Stimulated activated CD4-positive, alpha-beta T cell treated with anti-CD3 and anti-CD28 coated beads, Interleukin-1b, Interleukin-23, amount 100 ng/mL, for 48 hours (primary cell): ENCODE measurements at places on chromosomes 6 and 20.

GRCh38 chr6:15101130-15101529 is 144.7 kb upstream of the JARID2 start:
- DNase-seq: no peak

DNA sequence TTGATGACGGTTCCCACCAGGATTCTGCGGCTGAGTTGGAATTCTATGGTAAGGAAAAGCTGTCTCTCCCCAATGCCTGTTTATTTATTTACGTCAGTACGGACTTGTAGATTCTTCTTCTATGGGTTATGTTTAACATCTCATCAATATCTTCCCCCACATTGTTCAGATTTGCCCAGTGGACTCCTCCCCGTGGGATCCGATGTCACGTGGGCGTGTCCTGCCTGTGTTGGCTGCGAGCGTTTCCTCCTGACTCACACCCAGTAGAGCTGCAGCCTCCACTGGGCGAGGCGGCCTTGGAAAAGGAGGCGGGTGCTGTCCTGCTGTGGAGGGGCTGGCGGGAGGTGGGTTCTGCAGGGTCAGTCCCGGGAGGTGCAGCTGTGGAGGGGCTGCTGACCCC is 46.8 kb upstream of the SLCO4A1 start:
- DNase-seq: no peak

DNA sequence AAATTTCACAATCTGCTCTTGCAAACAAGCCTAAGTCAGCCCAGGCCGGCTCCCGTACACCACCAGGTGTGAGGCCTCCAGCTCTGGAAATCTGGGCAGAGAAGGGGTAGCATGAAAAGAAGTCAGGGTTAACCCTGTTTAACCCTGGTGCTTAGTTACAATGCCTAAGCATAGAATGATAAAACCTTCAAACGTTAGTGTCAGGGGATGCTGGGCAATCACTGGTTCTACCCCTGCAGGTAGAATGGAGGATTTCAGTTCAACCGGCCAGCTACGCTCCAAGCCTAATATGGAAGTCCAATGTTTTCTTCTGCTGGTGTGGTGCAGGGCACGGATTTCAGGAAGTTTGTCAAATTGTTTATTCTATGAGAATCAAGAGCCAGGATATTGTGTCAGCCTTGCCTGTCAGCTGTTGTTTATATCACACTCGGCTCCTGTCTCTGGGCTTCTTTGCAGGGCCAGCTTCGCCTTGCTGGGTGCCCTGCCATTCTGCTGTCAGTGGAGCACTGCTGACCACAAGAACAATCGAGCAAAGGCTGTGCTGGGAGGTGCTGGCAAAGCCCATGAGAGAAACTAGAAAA is 20.2 kb upstream of the CD93 start:
- DNase-seq: no peak

- DNase-seq: no peak
These were observed 102.2 kb upstream of the SASH1 start for GRCh38 chr6:148240461-148240840.

DNA sequence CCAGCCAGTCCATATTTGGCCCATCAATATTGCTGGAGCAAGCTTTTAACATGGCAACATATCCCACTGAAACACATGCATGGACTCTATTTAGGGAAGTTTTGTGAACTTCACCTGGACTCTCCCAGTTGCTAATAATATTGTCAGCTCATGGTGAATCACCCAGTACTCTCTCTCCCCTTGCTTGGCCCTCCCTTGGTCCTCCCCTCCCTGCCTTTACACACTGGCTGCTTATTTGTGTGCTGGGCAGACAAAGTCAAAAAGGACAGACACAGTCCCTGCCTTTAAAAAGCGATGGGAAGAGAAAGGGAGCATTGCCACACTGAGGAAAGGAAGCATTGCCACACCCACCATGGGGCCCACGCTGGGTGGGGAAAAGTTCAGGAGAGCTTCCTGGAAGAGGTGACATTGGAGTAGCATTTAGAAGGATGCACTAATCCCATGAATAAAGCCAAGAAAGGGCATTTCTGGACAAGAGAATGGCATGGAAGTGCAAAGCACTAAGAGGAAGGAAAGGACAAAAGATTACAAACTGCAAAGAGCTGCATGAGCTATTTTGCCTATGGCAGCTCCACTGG is 143.4 kb upstream of the EXOC2 start:
- no peak for DNase-seq

DNA sequence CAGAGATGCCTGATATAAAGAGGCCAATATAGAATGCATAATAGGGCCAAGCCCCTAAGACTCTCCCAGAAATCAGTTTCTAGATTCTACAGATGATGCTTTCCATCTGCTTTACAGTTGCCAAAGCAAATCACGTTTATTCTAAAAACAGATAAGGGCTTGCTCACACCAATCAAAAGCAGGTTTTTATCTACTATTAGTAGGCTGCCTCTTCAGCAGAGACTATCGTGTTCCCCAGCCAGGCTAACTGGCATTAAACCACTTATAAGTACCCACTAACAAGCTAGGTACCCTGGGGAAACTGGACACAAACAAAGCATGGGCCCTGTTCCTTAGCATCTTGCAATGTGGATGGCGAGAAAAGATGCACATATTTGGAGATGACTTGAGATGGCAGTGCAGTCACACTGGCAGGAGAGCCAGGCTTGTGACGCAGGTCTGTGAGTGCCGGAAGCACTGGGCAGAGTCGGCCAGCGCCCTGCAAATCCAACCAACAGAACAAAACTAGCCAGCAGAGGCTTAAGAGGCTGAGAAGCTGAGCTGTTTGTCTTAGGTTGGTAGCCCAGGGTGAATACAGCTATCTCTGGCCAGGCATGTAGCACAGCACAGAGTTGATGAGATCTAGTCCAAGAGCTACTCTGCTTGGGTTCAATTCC is 73.4 kb downstream of the GFOD1 start:
- peak; percentile 33 for DNase-seq

GRCh38 chr20:22711971-22712755 is 127.8 kb upstream of the FOXA2 start:
- DNase-seq: no peak

DNA sequence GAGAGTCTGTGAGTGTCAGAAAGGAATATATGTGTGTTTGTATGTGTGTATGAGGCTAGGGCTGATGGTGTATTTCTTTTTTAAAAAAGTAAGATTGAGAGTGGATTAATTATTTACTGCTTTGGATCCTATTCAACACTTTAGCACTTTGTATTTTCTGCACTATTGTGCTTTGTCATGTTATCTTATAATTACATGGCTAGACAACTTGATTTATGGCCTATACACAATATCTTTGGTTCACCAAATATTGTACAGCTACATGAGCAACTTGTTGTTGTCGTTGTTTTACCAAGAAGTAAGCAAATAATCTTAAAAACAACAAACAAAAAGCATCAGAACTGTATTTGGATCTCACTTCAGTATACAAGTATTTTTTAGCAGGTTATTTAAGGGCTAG is 84.6 kb upstream of the TBX18 start:
- DNase-seq: no peak

DNA sequence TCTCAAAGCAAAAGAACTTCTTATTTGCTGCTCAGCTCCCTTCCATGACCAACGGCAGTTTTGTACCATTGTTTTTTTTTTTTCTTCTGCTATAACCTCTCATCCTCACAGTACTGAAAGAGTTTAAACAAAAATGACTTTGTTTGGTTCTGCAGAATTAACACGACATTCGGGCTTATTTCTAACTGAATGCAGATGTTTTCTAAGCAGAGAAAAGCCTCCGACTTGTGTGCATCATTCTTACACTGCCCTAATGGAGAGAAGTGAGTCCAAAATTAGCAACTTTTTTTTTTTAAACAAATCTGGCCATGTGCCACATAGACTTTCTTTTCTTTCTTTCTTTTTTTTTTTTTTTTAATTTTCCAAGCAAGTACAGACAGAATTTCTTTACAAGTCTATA is 382.7 kb downstream of the HDGFL1 start:
- no peak for DNase-seq

DNA sequence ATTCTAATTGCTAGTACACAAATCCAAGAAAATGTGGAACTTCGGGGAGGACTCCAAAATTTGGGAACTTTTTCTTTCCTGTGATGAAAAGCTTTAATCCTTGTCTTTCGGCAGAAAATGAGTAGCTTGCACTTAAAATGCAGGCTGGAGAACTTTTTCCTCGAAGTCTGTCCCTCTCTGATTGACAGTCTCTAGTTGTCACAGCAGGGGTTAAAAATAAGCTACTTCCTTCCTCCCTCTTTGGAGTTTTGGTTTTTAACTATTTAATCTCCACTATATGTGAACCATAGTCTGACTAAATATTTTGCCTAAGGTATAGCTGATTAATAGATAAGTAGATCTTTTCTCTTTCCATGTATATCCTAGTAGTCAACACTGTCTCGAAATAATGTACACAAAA is 66.8 kb upstream of the MBOAT1 start:
- no peak for DNase-seq

GRCh38 chr6:105898286-105898685 is 187.8 kb upstream of the PRDM1 start:
- peak; percentile 48 for DNase-seq

DNA sequence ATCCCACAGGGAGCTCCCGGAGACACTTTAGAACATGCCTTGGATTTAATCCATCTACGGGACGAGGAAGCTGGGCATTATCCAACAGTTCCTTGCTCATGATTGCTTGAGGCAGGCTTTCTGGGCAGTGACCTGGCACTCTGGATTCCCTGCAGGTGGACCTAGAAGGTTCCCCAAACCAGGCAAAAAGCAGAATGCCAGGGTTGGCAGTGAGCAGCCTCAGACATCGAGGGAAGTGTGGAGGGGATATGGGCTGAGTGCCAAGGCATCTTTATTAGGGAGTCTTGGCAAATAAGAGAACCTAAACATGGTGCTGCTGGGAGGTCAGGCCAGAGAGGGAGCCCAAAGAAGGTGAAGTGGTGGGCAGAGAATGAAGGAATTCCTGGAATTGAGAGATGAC is 158.5 kb downstream of the CD83 start:
- no peak for DNase-seq

DNA sequence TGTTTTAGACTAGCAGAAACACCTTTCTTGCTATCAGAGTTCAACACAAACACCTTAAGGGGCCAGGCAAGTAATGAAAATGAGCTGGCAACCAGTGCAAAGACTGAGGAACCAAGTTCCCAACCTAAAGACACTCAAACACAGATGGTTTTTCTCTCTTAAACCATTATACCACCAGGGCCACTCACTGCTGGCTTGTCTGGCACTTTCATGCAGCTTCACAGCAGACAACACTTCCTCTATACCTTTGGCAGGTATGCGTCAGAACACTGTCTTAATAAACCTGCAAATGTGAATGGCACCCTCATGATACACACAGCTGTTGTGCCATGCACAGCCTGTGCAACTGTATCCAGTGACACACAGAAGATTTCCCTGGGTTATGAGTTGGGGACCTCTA is 41.6 kb downstream of the NFATC2 start:
- peak; percentile 47 for DNase-seq

DNA sequence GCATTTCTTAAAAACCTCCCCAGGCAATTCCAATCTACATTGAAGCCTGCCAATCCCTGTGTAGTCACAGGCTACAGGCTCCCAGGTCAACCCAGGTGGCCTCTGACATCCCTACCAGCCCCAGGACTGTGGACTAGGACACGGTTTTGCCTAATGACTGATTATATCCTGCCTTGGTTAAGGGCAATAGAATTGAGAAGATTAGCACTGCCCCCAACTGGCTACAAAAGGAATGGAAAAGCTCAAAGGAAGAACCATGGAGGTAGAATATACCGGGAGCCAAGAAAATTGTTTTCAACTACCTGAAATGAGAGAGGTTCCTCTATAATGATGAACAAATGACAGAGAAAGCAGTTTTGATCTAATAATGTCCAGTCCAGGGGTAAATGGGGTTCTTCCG is 421.1 kb upstream of the AGPAT4 start:
- no peak for DNase-seq

GRCh38 chr6:8857160-8857559 is 421.8 kb upstream of the SLC35B3 start:
- no peak for DNase-seq

DNA sequence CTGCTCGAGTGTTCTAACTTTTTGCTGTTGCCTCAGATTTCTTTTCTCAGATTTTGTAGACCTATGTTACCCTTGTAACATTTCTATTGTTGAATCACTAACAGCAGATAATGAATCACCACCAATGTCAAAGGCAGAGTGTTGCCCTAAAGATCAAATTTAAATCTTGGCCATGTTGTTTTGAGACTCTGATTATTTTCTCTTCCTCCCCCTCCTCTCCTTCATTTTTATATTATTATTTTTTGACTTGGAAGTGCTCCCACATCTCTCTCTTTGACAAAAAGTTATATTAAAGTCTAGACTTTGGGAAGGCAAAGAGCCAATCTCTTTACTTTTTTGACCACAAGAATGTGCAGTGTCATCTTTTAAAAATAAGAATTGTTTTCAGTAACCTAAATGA is 422.7 kb downstream of the NKAIN2 start:
- DNase-seq: no peak

- DNase-seq: peak; percentile 16
These were observed 130.6 kb upstream of the INSM1 start for GRCh38 chr20:20237093-20237959.

DNA sequence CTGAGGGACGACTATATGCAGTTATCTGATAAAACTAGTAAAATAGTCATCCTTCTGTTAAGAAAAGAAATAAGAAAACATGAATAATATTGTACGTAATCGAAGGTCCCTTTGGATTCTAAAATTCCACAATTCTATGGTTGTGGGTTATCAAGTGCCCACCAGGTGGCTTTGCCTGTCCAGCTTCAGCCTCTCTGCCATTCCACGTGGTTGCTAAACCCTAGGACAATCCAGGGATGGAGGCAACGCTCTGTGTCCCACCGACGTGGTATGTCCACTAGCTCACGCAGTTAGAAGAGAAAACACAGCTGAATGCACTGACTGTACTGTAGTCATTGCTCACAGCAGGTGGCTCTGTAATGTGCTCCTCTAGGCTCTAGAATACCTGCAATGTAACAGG is 349.3 kb downstream of the FARS2 start:
- no peak for DNase-seq

DNA sequence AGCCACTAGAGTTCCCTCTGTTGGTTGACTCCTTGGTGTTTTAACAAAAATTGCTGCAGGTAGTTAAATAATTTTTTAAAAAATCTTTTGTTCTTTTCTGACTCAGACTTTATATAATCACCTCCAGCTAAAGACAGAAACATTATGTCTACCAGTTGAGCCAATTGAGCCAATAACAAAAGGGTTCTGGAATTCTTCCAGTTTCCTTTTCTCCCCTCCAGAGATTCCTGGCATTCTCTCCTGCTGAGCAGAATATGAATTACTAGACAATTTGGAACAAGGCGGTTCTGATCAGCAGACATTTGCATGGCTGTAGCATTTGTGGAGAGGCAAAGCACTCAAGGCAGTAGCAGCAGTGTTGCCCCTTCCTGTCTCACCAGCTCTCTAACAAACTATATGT is 144.0 kb upstream of the SLC35B3 start:
- DNase-seq: no peak

- DNase-seq: no peak
These were observed 451.0 kb upstream of the SULF2 start for GRCh38 chr20:48236000-48236970.

GRCh38 chr20:57586370-57586793 is 25.5 kb downstream of the PCK1 start:
- no peak for DNase-seq
